Activated T-helper 2 cell treated with anti-CD3 and anti-CD28 coated beads, Interferon-gamma antibody, Interleukin-2, Interleukin-4, amounts not matched to agents 10 μg/mL and 5 μg/mL and 100 μg/mL, durations not matched to agents 14 hours and 24 hours and 36 hours (primary cell): ENCODE measurements at places on chromosomes 12 and 14. TPM values are rescaled to one million over a fixed set of nuclear protein-coding genes. Genes with fewer than 3 reads are reported as not detected.

DNA sequence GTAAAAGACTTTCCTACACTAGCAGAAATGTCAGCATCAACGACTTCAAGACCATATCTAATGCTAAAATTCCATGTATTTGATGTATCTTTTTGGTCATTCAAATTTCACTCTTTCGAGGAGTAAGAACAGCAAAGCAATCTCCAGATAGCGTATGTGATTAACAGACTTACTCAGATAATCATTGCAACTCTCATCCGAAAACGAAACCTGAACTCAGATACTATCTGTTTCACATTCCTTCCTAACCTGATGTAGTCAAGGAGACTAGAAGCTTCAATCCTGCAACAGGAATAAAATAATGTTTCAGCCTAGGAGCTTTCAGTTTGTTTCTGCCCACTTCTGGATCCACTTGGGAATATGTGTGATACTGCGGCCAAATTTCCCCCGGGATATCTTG is 286.3 kb downstream of the NUAK1 start:
- H3K27me3 ChIP-seq, result no peaks in the 10 kb centered on the region
- H3K27ac ChIP-seq, result no peak overlapping the region
- H3K4me3 ChIP-seq, result no peak overlapping the region
- no peaks in the 10 kb centered on the region for H3K4me1 ChIP-seq

DNA sequence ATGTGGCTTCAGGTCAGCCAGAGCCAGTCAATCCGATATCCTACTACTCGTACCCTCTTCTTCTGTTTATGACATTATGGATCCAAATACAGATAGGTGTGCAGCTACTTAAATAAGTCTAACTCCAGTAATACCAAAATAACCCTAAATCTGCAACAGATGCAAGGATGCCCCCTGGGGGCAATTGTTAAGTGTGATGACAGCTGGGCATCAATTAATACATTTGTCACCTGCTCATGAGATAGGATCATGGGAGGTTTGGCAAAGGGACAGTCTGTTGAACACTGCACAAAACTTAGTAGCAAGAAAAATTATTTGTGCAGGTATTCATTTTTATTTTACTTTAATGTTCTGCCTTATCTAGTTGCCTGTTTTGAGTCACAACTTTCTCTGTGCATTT is 83.2 kb downstream of the SLC38A6 start:
- no peaks in the 10 kb centered on the region for H3K4me1 ChIP-seq
- H3K4me3 ChIP-seq, result no peak overlapping the region
- peaks cover 5% of the 10 kb centered on the region for H3K36me3 ChIP-seq
- no peak for DNase-seq
- no peak overlapping the region for H3K27ac ChIP-seq

GRCh38 chr12:104420868-104421267 is 35.9 kb upstream of the CHST11 start:
- peaks cover 17% of the 10 kb centered on the region for H3K4me1 ChIP-seq
- H3K27me3 ChIP-seq, result no peaks in the 10 kb centered on the region
- no peak overlapping the region for H3K27ac ChIP-seq
- no peak for DNase-seq

DNA sequence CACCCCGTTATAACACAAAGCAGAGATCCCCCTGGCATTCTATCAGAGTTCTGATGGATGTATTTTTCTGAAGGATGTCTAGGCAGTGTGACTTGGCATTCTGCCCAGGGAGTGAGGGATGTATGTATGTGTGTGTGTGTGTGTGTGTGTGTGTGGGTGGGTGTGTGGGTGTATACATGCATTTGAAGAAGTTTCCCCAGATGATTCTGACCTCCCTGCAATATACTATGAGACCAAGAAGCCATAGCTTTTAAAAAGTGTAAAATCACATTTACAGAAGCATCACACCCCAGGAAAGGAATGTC is 59.7 kb upstream of the NAP1L1 start:
- H3K4me1 ChIP-seq, result peaks cover 17% of the 10 kb centered on the region
- no peaks in the 10 kb centered on the region for H3K36me3 ChIP-seq
- H3K4me3 ChIP-seq, result no peak overlapping the region
- no peak for DNase-seq

DNA sequence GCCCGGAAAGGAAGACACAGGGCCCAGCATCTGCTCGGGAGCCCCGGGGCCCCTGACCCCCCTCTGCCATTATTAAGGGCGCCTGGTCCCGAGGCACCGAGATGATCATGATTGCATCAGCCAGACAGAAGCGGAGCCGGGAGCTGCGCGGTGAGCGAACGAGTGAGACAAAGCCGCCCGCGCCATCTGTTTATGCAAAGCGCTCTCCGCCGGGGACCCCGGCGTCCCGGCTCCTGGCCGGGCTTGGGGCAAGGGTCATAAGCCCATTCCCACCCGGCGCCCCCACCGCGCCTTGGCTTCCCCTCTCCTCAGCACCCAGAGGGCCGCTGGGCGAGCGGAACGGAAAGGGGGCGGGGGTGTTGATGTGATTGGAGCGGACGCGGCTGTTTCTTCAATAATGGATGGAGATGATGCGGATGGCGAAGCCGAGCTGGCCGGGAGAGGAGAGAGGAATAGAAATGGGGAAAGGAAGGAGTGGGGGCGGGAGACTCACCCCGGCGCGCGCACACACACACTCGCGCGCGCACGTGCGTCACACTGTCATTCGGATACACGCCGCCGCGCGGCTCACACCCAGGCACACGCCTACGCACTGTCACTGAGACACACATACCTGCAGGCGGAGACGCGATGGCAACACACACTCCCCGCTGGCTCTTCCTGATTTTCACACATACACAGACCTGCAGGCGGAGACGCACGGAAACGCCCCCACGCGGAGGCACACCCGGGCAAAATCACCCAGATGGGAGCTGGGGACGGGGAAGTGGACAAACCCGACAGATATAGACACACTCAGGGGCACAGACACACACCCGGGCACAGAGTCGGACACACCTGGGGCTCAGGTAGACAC is 10.7 kb downstream of the STAC3 start:
- H3K4me1 ChIP-seq, result peaks cover 40% of the 10 kb centered on the region
- peaks cover 15% of the 10 kb centered on the region for H3K36me3 ChIP-seq

DNA sequence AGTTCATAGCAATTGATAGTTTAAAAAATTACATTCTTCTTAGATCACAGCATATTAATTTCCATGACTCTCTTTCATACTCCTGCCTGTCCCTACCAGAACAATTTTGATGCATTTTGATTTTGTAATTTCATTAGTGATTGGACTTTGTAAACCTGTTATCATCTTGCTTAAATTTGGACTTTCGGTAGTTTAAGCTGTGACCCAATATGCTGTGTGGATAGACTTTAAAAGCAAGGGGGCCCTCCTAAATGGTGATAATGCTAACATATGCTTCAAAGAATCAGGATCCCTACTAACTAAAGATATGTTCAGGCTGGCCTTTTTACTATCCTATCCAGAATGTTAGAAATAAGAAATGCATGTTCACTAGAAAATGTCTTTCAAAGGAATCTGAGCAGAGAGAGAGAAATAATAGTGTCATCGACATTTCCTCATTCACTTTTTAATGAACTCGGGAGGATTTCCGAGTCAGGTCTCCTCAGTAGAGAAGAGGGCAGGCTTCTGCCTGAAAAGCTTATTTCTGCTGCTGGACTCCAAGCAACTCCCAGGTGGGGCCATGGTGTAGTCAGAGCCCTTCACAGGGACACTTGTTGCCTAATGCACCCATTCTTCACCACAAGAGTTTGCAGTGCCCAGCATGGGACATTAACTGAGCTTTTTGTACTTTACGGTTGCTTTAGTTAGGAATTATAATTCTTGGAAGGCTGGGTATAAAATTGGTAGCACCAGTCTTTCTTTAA is 16.7 kb downstream of the SLC38A4 start:
- no peaks in the 10 kb centered on the region for H3K36me3 ChIP-seq
- peaks cover 31% of the 10 kb centered on the region for H3K27me3 ChIP-seq
- no peak for DNase-seq
- H3K27ac ChIP-seq, result no peak overlapping the region
- no peak overlapping the region for H3K4me3 ChIP-seq

- peaks cover 21% of the 10 kb centered on the region for H3K27me3 ChIP-seq
- H3K4me1 ChIP-seq, result no peaks in the 10 kb centered on the region
- H3K27ac ChIP-seq, result no peak overlapping the region
- no peak overlapping the region for H3K4me3 ChIP-seq
Measured at GRCh38 chr12:10031771-10032175, 1.3 kb downstream of the CLEC9A start.

Gene ADAM20
- total RNA-seq, result 0.25 and 0.39 TPM in 2 replicates

Gene TAS2R13
- total RNA-seq, result 0.74 and 0.84 TPM in 2 replicates

Gene RGS6
- total RNA-seq, result 2.8 and 3.7 TPM in 2 replicates

Gene PMEL
- total RNA-seq, result 0.32 and 0.37 TPM in 2 replicates

Gene ANO2
- total RNA-seq, result not detected in 2 replicates

Gene EIF2S3B
- total RNA-seq, result 0.48 and 0.52 TPM in 2 replicates
